ENCODE measurements at places on chromosomes 13 and 19. TPM values are rescaled to one million over a fixed set of nuclear protein-coding genes. Genes with fewer than 3 reads are reported as not detected.

GRCh38 chr19:6108721-6109633 lies 1.3 kb downstream of the RFX2 start:
- peak; percentile 56 for DNase-seq
- peak overlapping the region; percentile 50 for H3K27ac ChIP-seq
- H3K36me3 ChIP-seq, result no peaks in the 10 kb centered on the region
- no peaks in the 10 kb centered on the region for H3K27me3 ChIP-seq
- no peak overlapping the region for H3K4me3 ChIP-seq
- H3K4me1 ChIP-seq, result peaks cover 10% of the 10 kb centered on the region

DNA sequence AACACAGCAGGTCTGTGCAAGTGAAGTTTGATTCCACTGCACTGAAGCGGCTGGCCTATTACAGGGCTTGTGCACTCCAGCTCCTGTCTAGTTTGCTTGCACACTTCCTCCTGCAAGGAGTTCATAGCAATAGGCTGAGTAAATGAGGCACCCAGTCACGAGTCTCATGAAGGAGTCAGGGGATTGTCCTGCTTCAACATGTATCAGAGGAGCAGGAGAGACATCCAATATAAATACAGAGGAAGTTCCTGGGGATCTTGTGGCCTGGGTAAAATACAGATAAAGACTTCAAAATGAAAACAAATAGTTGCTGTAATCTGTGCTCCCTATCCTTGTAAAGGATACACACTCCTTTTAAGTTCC lies 259.9 kb downstream of the SLITRK1 start:
- no peak for DNase-seq
- H3K4me1 ChIP-seq, result no peaks in the 10 kb centered on the region
- no peak overlapping the region for H3K4me3 ChIP-seq

- no peak overlapping the region for H3K27ac ChIP-seq
- H3K4me3 ChIP-seq, result no peak overlapping the region
- peaks cover 8% of the 10 kb centered on the region for H3K4me1 ChIP-seq
- DNase-seq, result no peak
- H3K27me3 ChIP-seq, result no peaks in the 10 kb centered on the region
Observed at GRCh38 chr19:6394831-6395230, 1.9 kb upstream of the GTF2F1 start.

DNA sequence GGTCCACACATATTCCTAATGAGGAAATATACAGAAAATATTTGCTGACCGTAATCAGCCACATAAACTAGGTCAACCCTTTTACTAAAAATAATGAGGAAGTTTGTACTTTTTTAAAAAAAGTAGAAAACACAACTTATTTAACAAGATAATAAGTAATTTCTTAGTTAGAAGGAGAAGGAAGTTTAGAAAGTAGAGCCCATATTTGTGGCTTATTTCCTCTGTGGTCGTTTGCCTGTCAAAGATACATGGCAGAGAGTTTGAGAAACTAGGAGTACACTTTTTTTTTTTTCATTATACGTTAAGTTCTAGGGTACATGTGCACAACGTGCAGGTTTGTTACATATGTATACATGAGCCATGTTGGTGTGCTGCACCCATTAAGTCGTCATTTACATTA lies 1205.2 kb upstream of the MIR17HG start:
- no peaks in the 10 kb centered on the region for H3K36me3 ChIP-seq
- H3K27ac ChIP-seq, result no peak overlapping the region
- DNase-seq, result no peak
- no peaks in the 10 kb centered on the region for H3K27me3 ChIP-seq

GRCh38 chr13:109208522-109208921 lies 577.9 kb downstream of the IRS2 start:
- no peak overlapping the region for H3K4me3 ChIP-seq
- H3K27ac ChIP-seq, result no peak overlapping the region
- no peaks in the 10 kb centered on the region for H3K36me3 ChIP-seq
- no peaks in the 10 kb centered on the region for H3K4me1 ChIP-seq

GRCh38 chr19:37855098-37855497 lies 51.3 kb downstream of the WDR87 start:
- H3K4me3 ChIP-seq, result no peak overlapping the region
- H3K4me1 ChIP-seq, result peaks cover 17% of the 10 kb centered on the region
- no peaks in the 10 kb centered on the region for H3K27me3 ChIP-seq

- no peak for DNase-seq
- H3K27me3 ChIP-seq, result no peaks in the 10 kb centered on the region
- no peaks in the 10 kb centered on the region for H3K4me1 ChIP-seq
- H3K27ac ChIP-seq, result no peak overlapping the region
- H3K4me3 ChIP-seq, result no peak overlapping the region
Observed at GRCh38 chr13:71515744-71516038, 351.3 kb downstream of the DACH1 start.

GRCh38 chr13:108044954-108045353 lies 170.4 kb downstream of the LIG4 start:
- no peaks in the 10 kb centered on the region for H3K4me1 ChIP-seq
- no peak overlapping the region for H3K27ac ChIP-seq
- no peaks in the 10 kb centered on the region for H3K36me3 ChIP-seq
- no peaks in the 10 kb centered on the region for H3K27me3 ChIP-seq

- peak; percentile 52 for DNase-seq
- H3K36me3 ChIP-seq, result no peaks in the 10 kb centered on the region
- H3K27ac ChIP-seq, result no peak overlapping the region
- H3K27me3 ChIP-seq, result no peaks in the 10 kb centered on the region
- H3K4me3 ChIP-seq, result no peak overlapping the region
Observed at GRCh38 chr13:60654415-60654814, 257.4 kb downstream of the TDRD3 start.

DNA sequence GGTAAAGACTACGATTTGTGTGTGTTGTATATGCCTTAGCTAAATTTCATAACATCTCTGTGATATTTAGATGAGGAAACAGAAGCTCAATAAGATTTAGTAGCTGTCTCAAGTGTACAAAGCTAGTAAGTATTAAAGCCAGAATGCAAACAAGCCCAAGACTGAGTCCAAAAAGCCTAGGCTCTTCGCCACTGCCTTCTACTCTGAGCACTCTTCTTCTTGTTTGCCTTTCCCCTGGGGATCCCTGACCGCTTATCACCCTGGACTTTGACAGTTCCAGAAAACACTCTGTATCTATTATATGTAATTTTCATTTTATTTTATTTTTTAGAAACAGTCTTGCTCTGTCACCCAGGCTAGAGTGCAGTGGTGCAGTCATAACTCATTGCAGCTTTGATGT lies 5.8 kb downstream of the TM9SF2 start:
- no peak overlapping the region for H3K4me3 ChIP-seq
- no peak for DNase-seq
- H3K27me3 ChIP-seq, result no peaks in the 10 kb centered on the region
- H3K27ac ChIP-seq, result no peak overlapping the region
- H3K36me3 ChIP-seq, result no peaks in the 10 kb centered on the region
- peaks cover 39% of the 10 kb centered on the region for H3K4me1 ChIP-seq

DNA sequence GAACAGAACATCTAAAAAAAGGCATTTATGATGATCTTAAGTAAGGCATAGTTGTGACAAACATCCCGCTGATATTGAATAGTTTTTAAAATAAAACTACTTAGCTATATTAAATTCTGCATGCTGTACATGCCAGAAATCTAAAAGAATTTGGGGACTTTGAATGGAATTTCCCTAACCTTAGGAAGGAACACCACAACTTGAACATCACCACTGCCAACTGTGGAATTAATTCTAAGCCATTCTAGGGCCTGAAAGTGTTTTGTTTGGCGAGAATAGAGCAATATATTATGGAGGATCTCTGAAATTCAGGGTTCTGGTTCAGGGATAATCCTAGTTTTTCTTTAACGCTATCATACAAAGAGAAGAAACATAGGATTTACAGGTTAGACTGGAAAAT lies 17.8 kb upstream of the LATS2 start:
- no peak for DNase-seq
- H3K36me3 ChIP-seq, result no peaks in the 10 kb centered on the region
- H3K4me3 ChIP-seq, result no peak overlapping the region
- H3K27ac ChIP-seq, result no peak overlapping the region
- no peaks in the 10 kb centered on the region for H3K4me1 ChIP-seq
- no peaks in the 10 kb centered on the region for H3K27me3 ChIP-seq

DNA sequence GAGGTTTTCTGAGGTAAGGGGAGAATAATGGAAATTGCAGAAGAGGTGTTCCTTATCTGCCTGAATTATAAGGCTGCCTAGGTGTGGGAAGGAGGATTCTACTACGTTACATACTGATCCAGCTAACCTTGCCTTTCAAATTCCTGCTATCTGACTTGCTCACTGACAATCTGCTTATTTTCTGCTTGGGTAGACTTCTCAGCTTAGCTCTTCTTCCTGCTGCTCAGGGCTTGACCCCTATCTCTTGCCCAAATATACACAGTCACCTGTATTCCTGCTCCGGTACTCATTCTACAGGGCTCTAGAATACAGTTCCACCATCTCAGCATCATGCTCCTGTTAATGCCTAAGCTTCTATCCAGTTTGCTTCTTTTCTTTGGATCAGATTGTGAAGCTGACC lies 1607.6 kb downstream of the OLFM4 start:
- no peak overlapping the region for H3K4me3 ChIP-seq
- no peaks in the 10 kb centered on the region for H3K36me3 ChIP-seq
- no peak for DNase-seq
- H3K27me3 ChIP-seq, result no peaks in the 10 kb centered on the region
- H3K27ac ChIP-seq, result no peak overlapping the region

DNA sequence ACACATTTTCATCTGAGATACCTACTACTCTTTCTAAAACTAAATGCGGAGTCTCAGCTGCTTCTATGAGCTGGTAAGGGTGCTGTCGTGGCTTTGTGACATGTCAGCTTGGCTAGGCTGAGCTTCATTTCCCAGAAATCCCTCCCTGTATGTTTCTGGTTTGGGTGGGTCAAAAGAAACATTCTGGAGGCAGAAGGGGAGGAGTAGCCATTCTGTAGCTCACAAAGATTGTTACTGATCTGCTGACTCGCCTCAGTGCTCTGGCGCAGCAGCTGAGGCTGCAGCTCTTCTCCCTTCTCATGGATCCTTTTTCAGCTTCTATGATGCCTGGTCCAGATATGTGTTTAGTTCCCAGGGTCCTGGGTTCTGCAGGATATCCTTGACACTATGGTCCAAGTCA lies 114.7 kb downstream of the RAP2A start:
- no peaks in the 10 kb centered on the region for H3K36me3 ChIP-seq
- H3K4me3 ChIP-seq, result no peak overlapping the region
- no peak overlapping the region for H3K27ac ChIP-seq
- no peak for DNase-seq

DNA sequence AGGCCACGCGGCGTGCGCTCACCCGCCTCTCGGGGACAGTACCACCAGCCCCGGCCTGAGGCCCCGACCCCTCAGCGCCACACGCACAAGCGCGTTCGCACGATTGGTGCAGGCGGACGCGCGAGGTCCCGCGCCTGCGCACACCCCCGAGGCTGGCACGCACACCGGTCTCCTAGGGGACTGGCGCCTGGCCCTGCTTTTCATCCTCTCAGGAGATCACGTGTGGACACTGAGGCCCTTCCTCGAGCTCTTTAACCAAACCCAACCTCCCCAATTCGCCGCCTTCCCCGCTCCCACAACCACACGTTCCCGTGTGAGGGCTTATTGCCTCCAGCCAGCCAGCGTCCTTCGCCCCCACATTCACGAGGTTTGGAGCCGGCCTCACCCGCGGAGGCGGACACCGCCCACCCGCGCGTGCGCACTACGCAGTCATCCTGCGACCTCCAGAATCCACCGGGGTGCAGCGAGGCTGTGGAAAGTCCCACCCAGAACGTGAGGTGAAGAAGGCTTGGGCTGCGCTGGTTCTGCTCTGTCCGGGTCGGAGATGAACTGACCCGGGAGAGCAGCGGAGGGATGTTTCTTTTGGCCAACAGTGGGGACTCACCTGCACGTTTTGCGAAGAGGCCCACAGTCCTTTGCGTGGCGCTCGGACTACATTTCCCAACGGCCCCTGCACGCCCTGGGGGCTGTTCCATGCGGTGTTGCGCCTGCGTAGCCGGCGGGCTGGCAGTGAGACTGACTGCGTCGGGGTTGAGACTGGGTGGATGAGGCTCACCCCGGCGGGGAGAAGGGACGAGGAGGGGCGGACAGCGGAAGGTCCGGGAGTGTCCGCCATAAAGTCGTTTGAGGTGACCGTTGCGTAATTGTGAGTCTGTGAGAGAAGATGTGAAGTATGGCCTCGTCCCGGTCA lies 539 bp upstream of the ZNF667 start:
- no peaks in the 10 kb centered on the region for H3K36me3 ChIP-seq
- DNase-seq, result peak; percentile 94
- no peaks in the 10 kb centered on the region for H3K27me3 ChIP-seq
- peaks cover 19% of the 10 kb centered on the region for H3K4me1 ChIP-seq
- peak overlapping the region; percentile 32 for H3K4me3 ChIP-seq

DNA sequence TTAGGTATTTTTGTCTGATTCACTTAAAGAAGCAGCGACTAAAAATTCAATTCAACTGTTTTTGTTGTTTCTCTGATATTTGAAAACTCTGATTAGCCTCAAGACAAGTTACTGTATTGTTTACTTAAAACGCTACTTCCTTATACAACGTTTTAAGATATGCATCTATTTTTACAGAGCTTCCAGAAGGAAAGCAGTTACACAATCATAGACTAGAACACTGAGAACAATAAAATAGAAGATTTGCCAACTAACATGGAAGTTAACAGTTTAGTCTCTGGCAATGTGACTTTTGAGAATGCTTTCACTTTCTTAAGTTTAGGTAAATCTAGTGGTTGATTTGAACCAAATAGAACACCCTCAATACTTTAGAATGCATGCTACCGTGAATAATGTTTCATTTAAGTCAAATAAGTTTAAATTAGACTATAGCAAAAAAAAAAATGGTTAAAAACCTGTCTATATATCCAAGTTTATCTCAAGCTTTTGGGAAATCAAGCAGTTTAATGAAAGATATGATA lies 614.8 kb downstream of the DACH1 start:
- no peaks in the 10 kb centered on the region for H3K27me3 ChIP-seq
- DNase-seq, result no peak
- H3K4me1 ChIP-seq, result no peaks in the 10 kb centered on the region
- no peaks in the 10 kb centered on the region for H3K36me3 ChIP-seq

DNA sequence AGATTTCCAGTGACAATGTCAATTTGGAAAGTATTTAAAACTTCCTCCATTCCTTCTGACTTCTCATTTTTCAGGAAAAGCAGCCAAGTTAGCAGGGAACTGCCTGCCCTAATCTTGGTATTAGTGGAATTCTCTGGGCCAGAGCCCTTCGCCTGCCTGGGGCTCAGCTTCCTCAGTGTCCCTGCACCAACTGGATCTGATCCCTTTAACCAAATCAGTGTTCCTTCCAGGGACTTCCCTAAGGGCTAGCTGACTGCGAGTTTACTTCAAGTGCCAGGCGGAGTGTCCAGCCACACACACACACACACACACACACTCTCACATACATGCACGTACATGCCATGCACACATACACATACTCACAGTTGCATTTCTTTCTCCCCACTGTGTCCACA lies 20.0 kb downstream of the RAB20 start:
- H3K4me1 ChIP-seq, result peaks cover 50% of the 10 kb centered on the region
- H3K4me3 ChIP-seq, result no peak overlapping the region
- H3K36me3 ChIP-seq, result no peaks in the 10 kb centered on the region
- H3K27me3 ChIP-seq, result no peaks in the 10 kb centered on the region
- peak overlapping the region; percentile 91 for H3K27ac ChIP-seq

GRCh38 chr19:18776736-18777135 lies 14.4 kb downstream of the COMP start:
- H3K27me3 ChIP-seq, result no peaks in the 10 kb centered on the region
- H3K4me1 ChIP-seq, result no peaks in the 10 kb centered on the region
- no peak overlapping the region for H3K27ac ChIP-seq
- no peak for DNase-seq
- H3K4me3 ChIP-seq, result no peak overlapping the region

GRCh38 chr19:32675720-32676185 lies at the start of gene RGS9BP:
RGS9BP (plus strand) TSS chr19:32675848; CDS start chr19:32676264, 416 bp downstream.
- peak within 1 kb of the TSS; percentile 40 for H3K27ac ChIP-seq
- DNase-seq, result peak; percentile 82
- peaks cover 17% of the 10 kb centered on the region for H3K4me1 ChIP-seq
- H3K4me3 ChIP-seq, result peak within 1 kb of the TSS; percentile 99
- H3K27me3 ChIP-seq, result no peaks in the 10 kb centered on the region
- H3K36me3 ChIP-seq, result no peaks in the 10 kb centered on the region

Gene TRPM4
- total RNA-seq, result 19.4 TPM

Gene ZNF575
- total RNA-seq, result not detected

Gene C2CD4C
- total RNA-seq, result 1.6 TPM
